ENCODE measurements at places on chromosomes 1 and 21.

DNA sequence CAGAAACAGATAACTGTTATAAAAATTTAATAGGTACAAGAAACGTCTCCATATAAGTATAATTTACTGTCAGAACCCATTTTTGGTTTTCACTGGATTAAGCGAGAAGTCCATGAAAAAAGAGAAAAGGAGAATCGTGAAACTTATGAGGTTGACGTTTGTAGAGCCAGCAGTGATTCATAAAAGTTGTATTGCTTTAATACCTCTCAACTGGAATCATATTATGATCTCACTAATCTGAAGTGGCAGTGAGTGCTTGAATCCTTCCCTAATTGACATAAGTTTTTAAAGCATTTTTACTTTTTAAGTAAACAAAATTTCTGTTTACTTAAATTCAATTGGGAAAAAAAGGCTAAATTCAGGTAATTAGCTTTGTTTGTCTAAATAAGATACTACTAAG, 315.3 kb downstream of the TPR start:
- H3K27me3 ChIP-seq = no peaks in the 10 kb centered on the region
- H3K4me3 ChIP-seq = no peak overlapping the region
- DNase-seq = no peak
- no peaks in the 10 kb centered on the region for H3K36me3 ChIP-seq

GRCh38 chr1:231274119-231274825, 33.3 kb downstream of the GNPAT start:
- no peak overlapping the region for H3K27ac ChIP-seq
- peaks cover 58% of the 10 kb centered on the region for H3K36me3 ChIP-seq

- DNase-seq = no peak
- no peak overlapping the region for H3K4me3 ChIP-seq
- no peaks in the 10 kb centered on the region for H3K4me1 ChIP-seq
- no peaks in the 10 kb centered on the region for H3K27me3 ChIP-seq
These were observed 48.9 kb downstream of the NME7 start for GRCh38 chr1:169318536-169319244.

DNA sequence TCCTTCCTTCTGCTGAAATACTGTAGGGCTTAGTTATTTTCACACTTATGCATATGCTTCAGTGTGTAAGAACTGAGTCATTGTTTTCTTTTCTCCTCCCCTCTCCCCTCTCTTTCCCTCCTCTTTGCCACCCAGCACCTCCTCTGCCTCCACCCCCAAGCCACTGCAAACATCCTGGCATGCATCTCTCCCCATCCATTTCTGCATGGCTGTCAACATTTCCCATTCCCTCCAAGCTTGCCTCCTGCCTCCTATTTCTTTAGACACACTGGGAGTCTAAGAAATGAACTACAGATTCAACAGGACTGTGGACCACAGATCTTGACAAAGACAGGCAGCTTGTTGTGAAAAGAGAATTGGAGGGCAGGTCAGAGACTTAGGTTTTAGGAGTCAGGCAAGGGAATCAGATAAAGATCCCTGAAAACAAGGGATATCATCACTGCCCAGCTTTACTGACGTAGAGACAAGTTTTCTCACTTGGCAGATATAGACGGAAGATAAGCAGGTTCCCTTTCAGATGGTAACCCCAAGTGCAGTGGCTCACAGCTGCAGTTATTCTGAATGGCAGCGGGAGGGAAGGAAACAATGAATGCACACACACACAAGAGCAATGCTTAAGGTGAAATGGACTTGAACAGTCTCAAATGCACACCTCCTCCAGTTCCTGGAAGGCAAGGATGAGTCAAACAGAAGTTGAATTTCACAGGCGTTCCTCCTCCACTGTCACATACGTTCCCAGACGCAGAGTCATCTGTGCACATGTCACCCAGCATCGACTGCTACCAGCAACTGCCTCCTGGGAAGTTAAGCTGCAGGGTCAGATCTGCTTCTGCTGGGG, 56.1 kb downstream of the HIVEP3 start:
- H3K4me3 ChIP-seq = no peak overlapping the region
- peaks cover 24% of the 10 kb centered on the region for H3K4me1 ChIP-seq
- no peaks in the 10 kb centered on the region for H3K36me3 ChIP-seq

- no peaks in the 10 kb centered on the region for H3K27me3 ChIP-seq
- no peak overlapping the region for H3K27ac ChIP-seq
- H3K4me3 ChIP-seq = no peak overlapping the region
- H3K36me3 ChIP-seq = no peaks in the 10 kb centered on the region
- no peak for DNase-seq
These were observed 22.7 kb downstream of the NENF start for GRCh38 chr1:212455401-212455800.

GRCh38 chr21:45234127-45234526, 53.6 kb downstream of the POFUT2 start:
- peak overlapping the region; percentile 53 for H3K4me3 ChIP-seq
- H3K4me1 ChIP-seq = no peaks in the 10 kb centered on the region
- DNase-seq = no peak
- H3K36me3 ChIP-seq = no peaks in the 10 kb centered on the region

DNA sequence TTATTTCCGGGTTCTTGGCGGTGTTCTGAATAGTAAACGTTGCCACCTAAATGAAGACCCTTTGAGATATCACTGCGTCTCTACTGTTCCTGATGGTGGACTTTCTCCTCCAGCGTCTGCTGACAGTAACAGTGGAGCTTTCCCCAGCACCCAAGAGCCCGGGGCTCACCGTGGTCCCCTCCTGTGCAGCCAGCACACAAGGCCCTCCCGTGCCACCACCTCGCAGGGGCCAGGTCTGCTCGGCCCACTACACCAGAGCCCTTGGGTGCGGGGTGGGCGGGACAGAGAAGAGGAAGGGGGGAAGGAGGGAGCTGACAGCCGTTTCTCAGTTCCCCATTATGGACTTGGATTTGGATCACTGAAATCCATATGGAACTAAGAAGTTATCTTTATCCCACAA, 61.2 kb upstream of the TRAPPC10 start:
- DNase-seq = no peak
- H3K36me3 ChIP-seq = peaks cover 21% of the 10 kb centered on the region
- H3K4me1 ChIP-seq = peaks cover 45% of the 10 kb centered on the region

DNA sequence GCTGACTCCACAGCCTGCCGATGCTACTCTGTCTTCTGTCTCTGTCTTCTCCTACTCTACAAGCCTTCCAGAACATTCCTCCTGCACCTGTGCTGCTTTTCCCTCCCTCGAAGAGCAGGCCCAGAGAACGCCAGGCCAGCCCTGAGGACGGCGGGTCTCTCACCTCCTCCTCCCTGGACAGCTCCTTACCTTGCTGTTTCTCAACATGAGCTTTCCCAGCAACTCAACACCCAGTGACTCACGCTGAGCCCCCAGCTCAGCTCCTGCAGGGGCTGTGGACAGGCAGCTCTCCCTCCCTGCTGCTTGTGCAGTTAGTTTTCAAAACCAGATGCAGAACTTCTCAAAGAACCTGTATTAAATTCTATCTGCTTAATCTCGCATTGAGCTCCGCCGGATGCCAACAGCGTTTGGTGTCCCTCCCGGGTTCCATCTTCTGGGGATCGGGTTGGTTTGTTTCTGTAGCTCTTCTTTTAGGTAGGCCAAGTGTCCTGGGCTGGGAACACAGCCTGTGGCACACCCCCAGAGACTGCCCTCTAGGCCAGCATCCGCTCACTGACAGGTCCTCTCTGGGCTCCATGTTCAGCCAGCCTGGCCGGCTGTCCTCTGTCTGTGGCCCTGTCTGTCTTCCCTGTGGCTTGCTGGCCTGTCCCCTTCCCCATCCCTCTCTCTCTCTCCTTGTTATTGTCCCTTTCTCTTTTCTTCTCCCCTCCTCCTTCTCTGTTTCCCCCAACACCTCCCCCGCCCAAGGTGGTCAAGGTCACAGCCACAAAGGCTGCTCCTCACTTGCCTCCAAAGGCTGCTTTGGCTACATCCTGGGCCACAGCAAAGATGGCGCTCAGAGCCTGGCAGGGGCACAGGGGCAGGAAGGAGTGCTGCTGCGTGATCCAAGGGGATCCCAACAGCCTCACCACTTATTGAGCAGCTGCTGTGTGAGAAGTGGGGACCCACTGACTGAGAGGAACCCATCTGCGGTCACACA, 391.0 kb downstream of the MATN1 start:
- H3K27me3 ChIP-seq = peaks cover 3% of the 10 kb centered on the region
- no peak overlapping the region for H3K27ac ChIP-seq
- H3K4me3 ChIP-seq = no peak overlapping the region
- no peaks in the 10 kb centered on the region for H3K4me1 ChIP-seq
- no peaks in the 10 kb centered on the region for H3K36me3 ChIP-seq
- DNase-seq = no peak

- H3K36me3 ChIP-seq = peaks cover 28% of the 10 kb centered on the region
- no peak overlapping the region for H3K27ac ChIP-seq
- H3K27me3 ChIP-seq = peaks cover 11% of the 10 kb centered on the region
- H3K4me1 ChIP-seq = peaks cover 10% of the 10 kb centered on the region
- peak; percentile 68 for DNase-seq
These were observed 2.7 kb downstream of the TMEM200B start for GRCh38 chr1:29120947-29121485.

GRCh38 chr1:109902204-109902985, 8.3 kb upstream of the CSF1 start:
- H3K36me3 ChIP-seq = no peaks in the 10 kb centered on the region
- H3K4me1 ChIP-seq = peaks cover 18% of the 10 kb centered on the region
- H3K4me3 ChIP-seq = no peak overlapping the region
- no peak overlapping the region for H3K27ac ChIP-seq
- peaks cover 62% of the 10 kb centered on the region for H3K27me3 ChIP-seq

DNA sequence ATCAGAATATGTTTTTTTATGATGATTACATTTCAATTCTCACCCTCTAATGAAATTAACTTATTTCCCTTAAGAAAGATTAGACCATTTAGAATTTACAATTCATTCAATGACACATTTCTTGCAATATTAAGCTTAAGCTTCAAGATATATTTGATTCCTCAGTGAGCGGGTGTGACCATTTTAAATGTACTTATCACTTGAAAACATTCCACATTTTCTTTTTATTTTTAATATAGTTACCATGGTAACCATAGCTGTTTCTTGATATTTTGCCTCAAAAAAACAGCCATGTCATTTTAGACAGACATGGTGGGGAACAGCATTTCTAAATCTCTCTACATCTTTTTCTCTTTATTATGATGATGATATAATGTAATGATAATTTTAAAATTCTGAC, 1029.0 kb upstream of the B3GALT2 start:
- no peaks in the 10 kb centered on the region for H3K4me1 ChIP-seq
- no peaks in the 10 kb centered on the region for H3K36me3 ChIP-seq
- peaks cover 27% of the 10 kb centered on the region for H3K27me3 ChIP-seq
- DNase-seq = no peak

DNA sequence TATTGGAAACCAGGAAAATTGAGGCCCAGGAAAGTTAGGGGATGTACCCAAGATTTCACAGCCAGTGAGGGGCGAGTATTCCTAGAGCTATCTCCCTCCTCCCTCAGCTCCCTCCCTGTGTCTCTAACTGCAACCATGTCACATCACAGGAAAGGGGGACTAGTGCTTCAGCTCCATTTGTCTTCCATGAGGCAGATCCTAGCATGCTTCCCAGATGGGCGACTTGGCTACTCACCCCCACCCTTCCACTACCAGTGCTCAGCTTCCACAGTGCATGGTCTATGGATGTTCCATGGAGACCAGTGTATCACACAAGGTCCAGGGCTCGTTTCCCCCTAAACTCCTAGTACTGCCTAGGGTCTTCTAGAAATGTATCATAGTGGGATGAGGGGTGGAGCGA, 4.6 kb upstream of the SPRR4 start:
- H3K4me3 ChIP-seq = no peak overlapping the region
- peaks cover 37% of the 10 kb centered on the region for H3K27me3 ChIP-seq
- peaks cover 9% of the 10 kb centered on the region for H3K4me1 ChIP-seq
- H3K27ac ChIP-seq = no peak overlapping the region
- no peaks in the 10 kb centered on the region for H3K36me3 ChIP-seq

DNA sequence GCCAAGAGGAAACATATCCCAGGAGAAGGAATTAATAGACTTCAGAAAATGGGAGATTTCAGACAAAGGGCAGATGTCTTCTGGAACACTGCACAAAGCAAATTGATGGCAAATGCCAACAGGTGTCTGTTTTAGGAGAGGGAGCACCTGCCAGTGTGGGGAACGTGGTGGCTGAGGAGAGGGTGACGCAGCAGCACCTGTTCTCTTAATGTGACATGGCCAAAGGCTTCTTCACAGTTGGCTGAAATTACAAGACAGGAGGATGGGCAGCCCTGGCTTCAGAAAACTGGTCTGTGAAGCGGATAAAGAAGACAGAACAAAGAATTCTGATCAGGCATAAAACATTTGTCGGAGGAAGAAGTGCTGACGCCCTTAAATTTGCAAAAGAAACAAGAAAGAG, 178.7 kb upstream of the RUNX1 start:
- peak overlapping the region; percentile 92 for H3K27ac ChIP-seq
- peaks cover 5% of the 10 kb centered on the region for H3K27me3 ChIP-seq

- H3K4me1 ChIP-seq = no peaks in the 10 kb centered on the region
- H3K27ac ChIP-seq = no peak overlapping the region
- H3K4me3 ChIP-seq = no peak overlapping the region
- H3K27me3 ChIP-seq = no peaks in the 10 kb centered on the region
- H3K36me3 ChIP-seq = no peaks in the 10 kb centered on the region
- no peak for DNase-seq
These were observed 51.3 kb upstream of the RUNX1 start for GRCh38 chr21:35100349-35100811.

- DNase-seq = no peak
- H3K4me1 ChIP-seq = no peaks in the 10 kb centered on the region
- H3K4me3 ChIP-seq = no peak overlapping the region
- no peak overlapping the region for H3K27ac ChIP-seq
These were observed 6.9 kb upstream of the CGN start for GRCh38 chr1:151504252-151504651.

GRCh38 chr1:94593611-94594010, 52.1 kb upstream of the F3 start:
- H3K36me3 ChIP-seq = no peaks in the 10 kb centered on the region
- DNase-seq = no peak
- no peak overlapping the region for H3K27ac ChIP-seq
- no peak overlapping the region for H3K4me3 ChIP-seq

DNA sequence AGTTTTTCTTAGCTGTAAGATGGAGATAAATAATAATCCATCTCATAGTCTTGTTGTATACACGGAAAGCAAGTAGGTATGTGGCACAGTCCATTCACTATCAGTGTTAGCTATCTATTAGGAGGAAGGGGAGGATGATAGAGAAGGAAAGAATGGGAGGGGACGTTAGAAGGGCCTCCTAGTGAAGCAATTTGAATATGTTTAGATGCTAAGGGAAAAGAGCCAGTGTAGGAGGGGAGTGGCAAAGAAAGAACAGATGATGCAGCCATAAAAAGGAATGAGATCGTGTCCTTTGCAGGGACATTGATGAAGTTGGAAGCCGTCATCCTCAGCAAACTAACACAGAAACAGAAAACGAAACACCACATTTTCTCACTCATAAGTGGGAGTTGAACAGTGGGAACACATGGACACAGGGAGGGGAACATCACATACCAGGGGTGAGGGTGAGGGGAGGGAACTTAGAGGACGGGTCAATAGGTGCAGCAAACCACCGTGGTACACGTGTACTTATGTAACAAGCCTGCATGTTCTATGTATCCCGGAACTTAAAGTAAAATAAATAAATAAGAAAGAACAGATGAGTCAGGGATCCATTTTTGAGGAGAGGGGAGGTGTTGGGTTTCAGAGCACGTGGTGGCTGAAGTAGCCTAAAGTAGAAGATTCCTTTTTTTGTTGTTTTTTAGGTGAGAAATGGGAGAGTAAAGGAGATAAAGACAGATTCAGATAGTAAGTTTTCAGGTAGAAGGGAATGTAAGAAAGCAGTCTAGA, 124.1 kb downstream of the POU2F1 start:
- peaks cover 30% of the 10 kb centered on the region for H3K4me1 ChIP-seq
- H3K27me3 ChIP-seq = no peaks in the 10 kb centered on the region
- H3K4me3 ChIP-seq = no peak overlapping the region

- peaks cover 20% of the 10 kb centered on the region for H3K36me3 ChIP-seq
- H3K27ac ChIP-seq = no peak overlapping the region
- DNase-seq = no peak
These were observed 299.5 kb downstream of the ST6GALNAC3 start for GRCh38 chr1:76374086-76374485.
